Stromal cell of bone marrow (primary cell): ENCODE measurements at places on chromosomes 2 and 18.

DNA sequence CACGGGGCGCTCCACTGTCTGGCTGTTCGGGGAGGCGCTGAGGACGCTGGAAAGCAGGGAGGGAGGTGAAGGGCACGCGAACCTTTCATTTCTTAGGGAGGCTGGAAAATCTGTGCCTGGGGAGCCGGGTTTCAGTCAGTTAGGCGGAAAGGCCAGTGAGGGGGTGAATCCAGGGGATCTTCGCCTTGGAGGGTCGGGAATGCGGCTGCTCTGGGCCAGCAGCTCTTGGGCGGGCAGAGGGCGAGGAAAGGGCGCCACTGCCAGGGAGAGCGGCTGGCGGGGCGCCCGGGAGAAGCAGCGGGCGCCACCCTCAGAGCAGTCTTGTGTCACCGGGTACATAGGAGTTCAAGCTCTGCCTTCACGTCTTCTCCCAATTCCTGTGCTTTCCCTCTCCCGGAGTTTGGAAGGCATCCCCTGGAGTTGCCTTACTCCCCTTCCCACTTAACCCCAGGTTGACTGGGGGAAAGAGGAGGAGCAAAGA is 1.4 kb downstream of the CCDC85A start:
- DNase-seq: no peak

DNA sequence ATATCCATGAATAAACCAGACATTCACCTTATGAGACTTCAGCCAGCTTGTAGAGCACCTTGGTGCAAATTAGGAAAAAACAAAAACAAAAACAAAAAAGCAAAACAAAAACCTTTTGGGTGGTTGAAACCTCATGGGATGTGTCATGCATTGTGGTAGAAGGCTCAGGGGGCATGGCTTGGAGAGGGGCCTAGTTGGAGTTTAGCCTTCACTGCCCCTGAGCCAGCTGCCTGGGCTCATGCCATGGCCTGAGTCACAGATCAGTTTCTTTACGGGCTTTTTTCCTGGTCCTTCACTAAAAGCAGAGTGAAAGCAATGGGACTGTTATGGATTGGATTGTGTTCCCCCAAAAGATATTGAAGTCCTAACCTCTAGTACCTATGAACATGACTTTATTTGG is 22.0 kb upstream of the DAPL1 start:
- DNase-seq: peak; percentile 68

DNA sequence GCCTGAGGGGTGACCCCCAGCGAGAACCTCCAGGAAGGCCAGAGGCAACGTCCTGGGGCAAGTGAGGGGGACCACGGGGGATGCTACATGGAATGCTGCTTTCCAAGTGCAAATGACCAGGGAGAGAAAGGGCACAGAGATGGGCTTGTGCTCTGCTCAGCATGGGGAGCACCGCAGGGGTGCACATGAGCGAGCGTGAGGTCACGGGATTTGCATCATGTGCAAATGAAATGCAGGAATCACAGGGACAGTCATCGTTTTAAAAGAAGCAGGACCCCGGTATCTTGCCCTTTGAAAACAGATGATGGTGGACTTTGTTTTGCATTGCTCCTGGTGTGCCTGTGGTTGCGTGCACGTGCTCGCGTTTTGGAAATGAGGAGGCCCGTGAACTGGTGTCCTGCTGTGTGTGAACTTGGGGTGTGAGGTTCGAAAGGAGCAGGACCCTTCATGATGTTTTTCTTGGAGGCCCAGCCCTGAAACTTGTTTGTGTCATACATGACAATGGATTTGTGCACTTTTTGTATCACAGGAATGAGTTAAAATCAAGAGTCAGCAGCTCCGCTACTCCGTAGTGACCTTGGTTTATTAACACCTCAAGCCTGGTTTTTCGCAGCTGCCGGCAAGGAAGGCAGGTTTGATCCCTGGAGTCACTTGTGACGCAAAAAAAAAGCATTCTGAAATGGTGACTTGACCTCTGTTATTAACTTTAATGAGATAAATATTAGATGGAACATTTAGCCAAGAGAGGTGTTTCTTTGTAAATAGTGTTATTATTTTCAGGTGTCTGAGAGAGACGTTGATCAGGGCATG is 234.5 kb downstream of the LDLRAD4 start:
- DNase-seq: no peak

DNA sequence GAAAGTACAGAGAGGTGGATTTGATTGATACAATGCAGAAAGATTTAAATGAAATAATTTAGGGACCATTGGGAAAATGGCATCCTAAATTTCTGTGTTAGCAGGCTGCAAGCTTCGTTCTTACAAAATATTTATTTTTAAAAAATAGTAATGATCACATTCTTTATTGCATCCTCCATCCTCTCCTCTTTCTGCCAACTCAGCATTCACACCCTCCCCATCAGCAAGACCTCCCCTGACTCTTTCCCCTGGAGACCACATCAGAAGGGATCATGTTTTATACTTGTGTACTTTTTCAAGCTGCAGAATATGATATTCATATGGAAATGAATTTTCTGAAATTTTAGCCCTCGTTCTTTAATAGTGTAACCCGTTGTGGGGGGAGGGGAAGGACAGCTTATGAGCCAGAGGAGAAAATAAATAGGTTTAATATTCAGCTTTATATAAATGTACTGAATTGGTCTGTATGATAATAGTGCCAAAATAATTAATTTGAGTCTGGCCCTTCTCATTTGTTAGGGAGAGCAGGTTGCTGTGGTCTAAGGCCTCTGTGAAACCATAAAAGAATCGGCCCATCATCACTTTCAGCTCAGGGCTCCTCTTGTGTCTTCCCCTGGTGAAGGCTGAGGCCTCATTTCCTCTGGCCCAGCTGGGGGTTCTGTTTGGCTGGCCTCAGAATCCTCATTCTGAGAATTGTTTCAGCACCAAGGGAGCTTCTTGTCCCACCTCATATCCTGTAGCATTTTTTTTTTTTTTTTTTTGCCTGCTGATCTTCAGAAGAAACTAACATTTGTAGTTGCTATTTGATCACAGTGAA is 330.8 kb downstream of the TXNL1 start:
- no peak for DNase-seq

- no peak for DNase-seq
Observed at GRCh38 chr2:212477571-212477970, 61.0 kb downstream of the ERBB4 start.

DNA sequence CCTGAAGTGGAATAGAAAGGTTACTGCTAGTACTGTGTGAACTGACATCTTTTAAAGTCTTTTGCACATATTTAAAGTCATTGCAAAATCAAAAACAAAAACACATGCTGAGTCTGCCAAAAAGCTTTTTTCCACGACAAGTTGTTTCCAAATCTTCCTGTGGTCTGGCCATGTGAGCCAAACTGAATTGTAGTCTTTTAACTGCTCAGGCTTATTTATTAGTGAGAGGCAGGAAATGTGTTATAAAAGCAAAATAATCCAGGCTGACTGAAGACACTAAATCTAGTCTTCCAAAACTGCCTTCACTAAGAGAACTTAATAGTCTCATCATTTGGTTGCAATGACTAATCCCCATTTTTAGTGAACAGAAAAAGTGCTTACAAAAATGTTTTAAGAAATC is 2.3 kb downstream of the KRCC1 start:
- DNase-seq: peak; percentile 65

GRCh38 chr2:196383799-196384198 is 212.4 kb upstream of the STK17B start:
- no peak for DNase-seq

GRCh38 chr2:234116010-234116409 is 65.5 kb downstream of the SPP2 start:
- no peak for DNase-seq

- DNase-seq: no peak
Observed at GRCh38 chr2:217107480-217107879, 247.6 kb upstream of the TNP1 start.

GRCh38 chr18:5463390-5463789 is 80.4 kb downstream of the EPB41L3 start:
- DNase-seq: peak; percentile 87

DNA sequence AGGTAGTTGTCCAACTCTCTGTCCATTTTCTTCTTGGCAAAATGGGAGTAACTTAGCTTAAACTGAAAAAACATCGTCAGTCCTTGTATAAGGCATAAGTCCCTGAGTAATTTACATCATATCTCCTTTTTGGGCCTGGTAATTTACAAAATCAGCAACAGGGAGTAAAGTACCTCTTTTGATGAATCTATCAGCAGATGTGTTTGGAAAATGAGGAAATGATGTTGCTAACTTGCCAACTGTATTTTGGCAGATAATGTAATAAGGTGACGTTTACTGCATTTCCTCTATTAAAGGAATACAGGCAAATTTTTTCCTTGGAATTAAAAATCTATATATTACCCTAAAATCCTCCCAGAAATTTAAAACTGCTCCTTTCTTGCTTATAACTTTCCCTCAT is 29.2 kb downstream of the ANKRD44 start:
- no peak for DNase-seq

GRCh38 chr2:118805064-118805690 is 42.3 kb downstream of the EN1 start:
- DNase-seq: no peak

DNA sequence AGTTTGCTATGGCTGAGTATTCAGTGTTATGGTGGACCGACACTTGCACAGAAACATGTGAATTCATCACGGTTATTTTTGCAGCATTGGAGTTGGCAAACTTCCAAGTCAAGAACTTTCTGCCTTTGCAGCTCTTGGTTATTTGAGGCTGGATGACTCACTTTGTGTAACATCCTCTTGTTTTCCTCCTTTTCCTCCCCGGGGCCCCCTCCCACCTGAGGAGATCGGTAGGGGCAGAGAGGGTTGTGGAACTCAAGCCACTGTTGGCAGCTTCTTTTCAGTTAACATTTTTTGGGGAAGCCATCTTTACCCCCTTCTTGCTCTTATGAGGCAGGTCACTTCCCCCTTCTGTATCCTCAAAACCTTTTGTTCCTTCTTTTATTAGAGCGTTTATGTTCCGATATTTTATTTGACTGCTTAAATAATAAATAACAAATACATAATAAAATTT is 48.6 kb downstream of the DDX1 start:
- no peak for DNase-seq

DNA sequence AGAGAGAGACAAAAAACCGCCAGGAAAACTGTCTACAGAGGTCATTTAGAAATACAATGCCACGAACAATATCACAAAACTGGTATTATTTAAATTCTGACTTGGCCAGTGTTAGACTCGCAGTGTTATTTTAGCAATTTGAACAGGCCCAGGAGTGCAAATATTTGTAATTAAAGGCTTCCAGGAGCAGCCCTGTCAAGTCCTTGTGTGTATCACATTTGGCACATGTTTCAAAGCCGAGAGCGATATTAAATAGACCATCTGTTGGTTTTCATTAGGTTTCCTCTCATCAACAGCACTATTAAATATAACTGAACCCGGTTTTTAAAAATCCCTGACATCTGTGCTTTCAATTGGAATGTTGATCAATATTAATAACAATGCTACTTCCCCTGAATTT is 656.9 kb downstream of the TSN start:
- no peak for DNase-seq

GRCh38 chr2:150526827-150527226 is 39.4 kb upstream of the RND3 start:
- DNase-seq: peak; percentile 96

DNA sequence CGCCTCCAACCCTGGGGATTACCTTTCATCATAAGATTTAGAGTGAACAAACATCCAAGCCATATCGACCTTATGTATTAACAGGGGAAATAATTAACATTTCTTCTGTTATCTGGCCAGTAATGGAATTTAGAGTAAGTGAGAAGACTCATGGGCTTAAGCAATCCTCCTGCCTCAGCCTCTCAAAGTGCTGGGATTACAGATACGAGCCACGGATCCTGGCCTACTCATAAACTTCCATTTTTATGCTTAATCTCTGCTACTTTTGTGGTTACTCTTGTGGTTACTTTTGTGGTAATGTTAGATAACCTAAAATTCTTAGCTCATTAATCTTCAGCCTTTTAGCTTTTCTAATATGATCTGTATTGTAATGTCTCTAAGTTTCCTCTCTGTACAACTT is 159.3 kb upstream of the SLC8A1 start:
- DNase-seq: no peak

GRCh38 chr18:51559902-51560287 is 362.4 kb upstream of the MEX3C start:
- DNase-seq: no peak

DNA sequence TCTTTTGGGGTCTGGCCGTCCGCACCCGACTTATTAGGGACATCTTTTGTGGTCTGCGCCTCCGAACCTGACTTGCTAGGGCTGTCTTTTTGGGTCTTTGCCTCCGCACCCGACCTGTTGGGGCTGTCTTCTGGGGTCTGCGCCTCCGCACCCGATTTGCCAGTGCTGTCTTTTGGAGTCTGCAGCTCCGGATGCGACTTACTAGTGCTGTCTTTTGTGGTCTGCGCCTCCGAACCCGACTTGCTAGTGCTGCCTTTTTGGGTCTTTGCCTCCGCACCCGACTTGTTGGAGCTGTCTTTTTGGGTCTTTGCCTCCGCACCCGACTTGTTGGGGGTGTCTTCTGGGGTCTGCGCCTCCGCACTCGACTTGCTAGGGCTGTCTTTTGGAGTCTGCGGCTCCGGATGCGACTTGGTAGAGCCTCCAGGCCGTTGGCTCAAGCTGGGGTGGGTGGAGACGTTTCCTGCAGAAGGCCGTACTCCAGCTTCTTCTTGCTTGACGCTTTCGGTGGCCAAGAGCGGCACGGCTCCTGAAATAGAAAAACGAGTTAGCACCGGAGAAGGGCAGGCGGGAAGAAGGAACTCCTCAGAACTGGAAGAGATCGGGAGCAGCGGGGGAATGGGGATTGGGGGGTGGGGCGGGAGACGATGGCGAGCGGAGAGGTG is 498 bp downstream of the TGOLN2 start:
- DNase-seq: no peak

- no peak for DNase-seq
Observed at GRCh38 chr2:128324897-128325410, 6.3 kb upstream of the HS6ST1 start.

- no peak for DNase-seq
Observed at GRCh38 chr18:48975817-48976649, 25.3 kb upstream of the SMAD7 start.

DNA sequence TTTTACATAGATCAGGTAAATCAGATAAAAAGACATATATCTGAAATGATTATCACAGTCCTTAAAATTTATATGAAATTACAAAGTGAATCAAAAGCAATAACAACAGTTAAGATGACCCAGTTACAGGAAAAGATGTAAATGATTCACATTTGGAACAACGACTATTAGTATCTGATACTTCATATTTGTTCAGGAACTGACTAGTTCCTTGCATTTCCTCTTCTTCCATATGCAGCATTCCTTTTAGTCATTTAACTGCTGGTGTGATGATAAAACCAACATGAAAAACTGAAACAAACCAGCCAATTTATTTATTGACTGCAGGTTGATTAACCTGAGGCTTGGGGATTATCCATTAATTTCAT is 75.2 kb downstream of the RBMS1 start:
- DNase-seq: no peak

- DNase-seq: no peak
Observed at GRCh38 chr2:64913357-64913869, 75.8 kb upstream of the SLC1A4 start.

- no peak for DNase-seq
Observed at GRCh38 chr18:80022613-80023012, 11.6 kb upstream of the RBFA start.
